IPS-NIHi11 (cell line): ENCODE measurements at places on chromosomes 11 and 22.

DNA sequence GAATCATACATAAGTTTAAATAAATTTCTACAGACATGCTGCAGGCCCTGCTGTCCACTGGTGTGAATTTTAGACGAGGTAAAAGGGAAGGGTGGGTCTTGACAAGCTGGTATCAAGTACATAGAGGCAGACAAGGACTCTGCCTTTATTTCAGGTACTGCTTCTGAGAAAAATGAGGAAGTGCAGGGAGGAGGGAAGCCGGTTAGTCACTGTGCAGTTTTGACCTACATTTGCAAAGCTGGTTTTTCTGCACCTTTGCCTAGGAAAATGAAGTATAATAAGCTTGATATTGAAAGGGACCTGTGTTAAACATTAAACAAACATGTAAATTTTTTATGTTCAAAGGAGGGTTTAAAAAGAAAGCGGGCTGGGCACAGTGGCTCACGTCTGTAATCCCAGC, 24.6 kb downstream of the TMEM45B start:
- DNase-seq: no peak

GRCh38 chr11:117058761-117059261, 39.4 kb downstream of the SIK3 start:
- DNase-seq: peak; percentile 28

DNA sequence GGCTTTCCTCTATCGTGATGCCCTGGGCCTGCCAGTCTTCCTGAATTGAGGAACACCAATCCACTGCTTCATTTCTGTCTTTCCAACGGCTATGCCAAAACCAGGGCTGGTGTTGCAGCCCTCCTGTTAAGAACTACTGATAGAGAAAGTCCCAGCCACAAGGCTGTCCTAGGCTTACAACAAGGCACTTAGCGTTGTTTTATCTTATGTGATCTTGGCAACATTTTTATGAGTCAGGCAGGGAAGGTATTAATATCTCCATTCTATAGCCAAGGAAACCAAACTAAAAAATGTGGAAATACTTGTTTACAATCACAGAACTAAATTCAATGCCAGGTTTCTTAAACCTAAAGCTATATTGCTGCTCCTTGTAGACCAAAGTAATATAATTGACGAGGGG, 89.9 kb upstream of the AMOTL1 start:
- no peak for DNase-seq

DNA sequence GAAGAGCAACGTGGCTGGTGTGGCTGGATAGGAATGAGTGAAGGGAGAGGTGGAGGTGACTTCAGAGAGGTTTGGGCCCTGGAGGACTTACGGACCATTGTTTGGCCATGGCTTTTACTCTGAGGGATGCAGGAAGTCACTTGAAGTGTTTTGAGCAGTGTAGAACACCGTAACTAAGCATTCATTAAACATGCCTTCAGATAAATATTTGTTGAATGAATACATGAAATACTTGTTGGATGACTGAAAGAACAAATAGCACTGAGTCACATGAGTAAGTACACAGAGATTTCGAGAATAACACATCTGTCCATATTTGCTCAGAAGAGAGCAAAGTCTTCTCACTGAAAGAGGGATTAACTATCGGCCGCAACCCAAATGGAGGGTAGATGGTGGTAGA, 182.7 kb upstream of the SNX19 start:
- DNase-seq: no peak

DNA sequence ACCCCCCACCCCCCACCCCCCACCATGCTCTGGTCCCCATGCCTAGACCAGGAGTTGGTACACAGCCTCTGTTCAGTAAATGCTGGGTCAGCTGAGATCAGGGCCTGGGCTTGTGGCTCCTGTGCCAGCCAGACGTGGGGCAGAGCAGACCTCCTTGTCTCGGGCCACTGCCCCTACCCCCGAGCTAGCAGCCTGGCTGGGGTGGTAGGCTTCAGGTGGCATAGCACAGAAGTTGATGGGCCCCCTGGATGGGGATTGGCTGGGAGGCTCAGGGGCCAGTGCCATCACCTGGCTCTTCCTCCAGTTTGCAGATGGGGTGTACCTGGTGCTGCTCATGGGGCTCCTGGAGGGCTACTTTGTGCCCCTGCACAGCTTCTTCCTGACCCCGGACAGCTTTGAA, 139.9 kb downstream of the PARVA start:
- DNase-seq: no peak

GRCh38 chr11:45412051-45412471, 125.9 kb upstream of the SYT13 start:
- DNase-seq: no peak

GRCh38 chr22:40323681-40324171, 22.6 kb upstream of the ADSL start:
- no peak for DNase-seq

GRCh38 chr11:45345491-45345890, 59.4 kb upstream of the SYT13 start:
- no peak for DNase-seq

GRCh38 chr11:73830261-73830660, 42.6 kb downstream of the MRPL48 start:
- DNase-seq: no peak

- no peak for DNase-seq
These were observed 49.3 kb upstream of the WNT7B start for GRCh38 chr22:46025973-46026898.

DNA sequence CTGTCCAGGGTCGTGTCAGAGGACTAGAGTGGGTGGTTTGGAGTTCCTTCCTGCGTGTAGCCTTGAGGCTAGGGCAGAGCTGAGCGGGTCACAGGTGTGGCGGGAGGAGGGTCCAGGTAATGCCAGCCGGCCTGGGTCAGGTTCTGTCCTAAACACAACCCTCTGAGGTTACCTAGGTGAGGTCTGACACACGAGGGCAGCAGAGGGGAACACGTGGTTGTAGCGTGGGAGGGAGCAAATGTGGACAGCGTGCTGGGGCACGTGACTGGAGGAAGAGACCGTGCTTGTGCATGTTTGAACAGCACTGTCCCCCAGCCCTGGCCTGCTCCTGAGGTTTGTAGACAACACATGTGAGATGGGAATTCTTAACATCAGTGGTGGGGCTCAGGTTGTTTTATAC, 13.1 kb downstream of the MOV10L1 start:
- peak; percentile 62 for DNase-seq

DNA sequence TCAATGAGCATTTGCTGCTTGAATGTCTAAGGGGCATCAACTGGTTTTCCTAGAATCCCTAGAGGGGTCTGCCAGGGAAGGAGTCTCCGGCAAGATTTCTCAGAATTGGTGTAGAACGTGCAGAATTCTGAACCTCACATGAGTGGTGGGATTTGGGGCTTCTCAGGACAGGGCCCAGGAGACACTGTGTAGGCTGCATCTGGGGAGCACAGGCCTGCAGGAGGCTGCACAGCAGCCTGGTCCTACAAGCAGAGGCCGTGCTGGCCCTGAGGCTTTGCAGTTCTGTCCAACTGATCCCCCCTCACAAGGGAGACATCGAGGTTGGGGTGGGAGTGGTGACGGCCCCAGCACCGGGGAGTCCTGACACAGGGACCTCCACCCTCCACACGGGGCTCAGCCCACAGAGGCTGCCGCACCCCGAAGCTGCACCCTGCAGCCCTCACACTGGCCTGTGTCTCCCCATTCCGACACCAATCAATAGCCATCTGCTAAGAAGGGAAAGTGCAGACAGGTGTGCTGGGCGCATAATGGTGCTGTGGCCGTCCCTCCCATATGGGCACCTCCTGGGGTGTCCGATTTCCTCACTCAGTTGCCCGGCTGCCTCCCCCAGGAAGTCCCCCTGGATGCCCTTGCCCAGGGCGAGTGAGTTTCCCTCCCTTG, 688.1 kb downstream of the BRD1 start:
- DNase-seq: no peak

- peak; percentile 60 for DNase-seq
These were observed 83.6 kb upstream of the NCAM1 start for GRCh38 chr11:112877581-112877980.

- no peak for DNase-seq
These were observed 52.5 kb upstream of the SUSD2 start for GRCh38 chr22:24128631-24129262.

DNA sequence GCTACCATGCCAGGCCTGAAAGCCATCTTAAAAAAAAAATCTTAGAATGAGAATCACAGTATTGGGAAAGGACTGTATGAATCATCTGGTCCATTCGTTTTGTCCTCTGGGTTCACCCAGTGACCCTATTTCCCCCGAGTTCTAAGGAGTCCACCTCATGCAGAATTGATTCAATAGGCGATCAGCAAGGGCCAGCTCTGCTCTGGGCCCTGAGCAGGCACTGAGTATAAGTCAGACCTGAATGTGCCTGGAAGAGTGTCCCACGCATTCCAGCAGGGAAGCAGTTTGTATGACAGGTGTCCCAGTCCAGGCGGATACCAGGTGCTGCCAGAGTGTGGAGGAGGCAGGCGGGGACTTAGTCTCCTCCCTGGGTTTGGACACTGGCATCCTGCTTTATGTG, 883 bp upstream of the HMOX1 start:
- DNase-seq: no peak

DNA sequence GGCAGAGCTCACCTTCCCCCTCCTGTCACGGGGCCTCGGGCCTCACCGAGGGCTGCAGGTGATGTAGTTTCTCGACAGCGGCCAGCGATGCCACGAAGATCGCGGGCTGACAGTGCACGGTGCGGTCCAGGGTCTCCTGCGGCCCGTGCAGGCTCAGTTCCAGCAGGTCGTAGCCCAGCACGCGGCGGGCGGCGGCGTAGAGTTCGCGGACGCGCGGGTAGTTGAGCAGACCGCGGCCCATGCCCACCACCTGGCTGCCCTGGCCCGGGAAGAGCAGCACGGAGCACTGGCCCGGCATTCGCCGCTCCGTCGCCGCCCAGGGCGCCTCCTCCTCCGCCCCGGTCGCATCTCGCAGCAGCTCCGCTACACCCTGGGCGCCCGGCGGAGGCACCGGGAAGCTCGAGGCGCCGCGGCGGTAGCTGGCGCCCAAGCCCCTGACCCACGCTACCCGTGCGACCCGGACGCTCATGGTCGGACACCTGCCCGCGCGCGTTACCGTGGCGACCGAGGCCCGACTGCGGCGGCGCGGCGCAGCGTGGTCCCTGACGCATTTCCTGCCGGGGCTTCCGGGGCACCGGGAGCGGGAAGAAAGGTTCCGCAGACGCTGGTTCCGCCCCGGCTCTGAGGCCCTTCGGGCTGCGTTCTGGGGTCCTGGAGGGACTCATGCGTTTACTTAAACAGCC, at the start of gene MCAT:
TSS of gene MCAT (minus strand) at position 519 of the 683 bp plus-strand sequence. CDS start at position 469, 50 bp downstream.
- DNase-seq: peak; percentile 95

DNA sequence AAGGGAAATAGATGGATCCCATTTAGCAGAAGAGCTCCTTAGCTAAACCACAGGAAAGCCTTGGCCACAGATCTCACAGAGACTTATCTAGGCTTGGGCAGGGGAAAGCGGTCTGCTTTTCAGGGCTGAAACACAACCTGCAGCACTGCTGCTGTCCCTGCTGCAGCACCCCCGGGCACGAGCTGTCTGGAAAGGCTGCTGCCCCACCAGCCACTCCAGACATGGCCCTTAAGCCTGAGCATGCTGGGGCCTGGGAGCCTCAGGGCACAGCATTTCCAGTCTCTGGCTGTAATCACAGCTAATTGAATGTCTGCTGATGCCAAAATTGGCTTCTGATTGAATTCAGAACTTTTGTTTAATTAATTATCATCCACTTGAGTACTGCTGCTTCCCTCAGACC, 115.0 kb downstream of the TMPRSS5 start:
- DNase-seq: no peak

DNA sequence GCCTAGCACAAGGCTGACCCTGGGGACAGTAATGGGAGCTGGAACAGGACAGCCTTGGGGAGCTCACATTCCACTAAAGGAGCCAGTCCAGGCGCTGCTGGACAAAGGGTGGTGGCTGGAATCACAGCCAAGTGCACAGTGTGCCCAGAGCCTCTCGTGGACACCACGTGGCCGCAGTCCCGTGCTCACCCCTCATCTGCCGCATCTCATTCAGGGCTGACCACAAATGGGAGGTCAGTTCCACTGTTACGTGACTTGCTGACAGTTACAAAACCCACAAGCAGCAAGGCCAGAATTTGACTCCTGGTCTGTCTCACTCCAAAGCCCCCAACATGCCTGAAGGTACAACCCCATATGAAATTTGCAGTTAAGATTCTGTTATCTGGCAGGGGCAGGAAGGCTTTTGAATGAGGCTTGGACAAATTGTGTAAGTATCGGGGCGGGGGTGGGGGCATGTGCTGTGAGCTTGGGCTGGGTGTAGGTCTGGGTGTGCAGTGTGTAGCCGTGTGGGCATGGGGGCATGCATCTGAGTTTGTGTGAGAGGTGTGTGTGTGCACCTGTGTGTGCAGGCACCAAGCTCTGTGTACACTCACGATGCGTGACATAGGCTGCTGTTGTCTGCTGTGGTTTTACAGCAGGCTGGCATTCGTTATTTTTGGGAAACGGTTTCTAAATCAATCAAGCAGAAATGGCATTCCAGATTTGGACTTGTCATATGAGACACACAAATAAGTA, 301.7 kb downstream of the BRD1 start:
- DNase-seq: no peak

DNA sequence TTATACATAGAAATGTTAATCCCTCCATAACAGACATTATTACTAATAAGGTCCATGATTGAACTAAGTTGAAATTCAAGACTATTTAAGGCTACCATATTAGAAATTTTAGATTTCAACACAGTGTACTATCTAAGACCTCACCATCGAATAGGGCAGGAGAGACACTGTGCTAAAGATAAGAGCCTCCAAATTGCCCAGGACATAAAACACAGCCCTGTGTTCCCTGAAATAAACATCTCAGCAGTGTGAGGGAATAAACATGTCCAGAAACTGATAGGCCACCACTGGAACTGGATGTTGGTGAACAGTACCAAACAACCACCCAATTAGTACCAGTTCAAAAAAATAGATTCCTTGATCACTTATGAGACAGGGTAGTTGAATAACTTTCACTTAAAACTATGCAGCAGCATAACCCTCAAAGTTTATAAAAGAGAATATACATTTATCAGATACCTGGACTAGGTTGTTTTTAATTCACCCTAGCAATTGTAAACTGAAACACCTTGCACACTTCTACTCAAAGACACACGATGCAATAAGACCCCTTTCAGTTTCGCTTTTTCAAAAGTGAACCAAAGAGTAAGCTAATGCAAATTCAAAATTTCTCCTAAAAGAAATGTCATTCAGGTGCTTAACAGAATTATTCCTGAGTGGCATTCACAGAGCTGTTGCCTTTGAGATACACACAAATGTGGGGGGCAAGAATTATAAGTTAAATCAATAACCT, 34.3 kb downstream of the USP28 start:
- no peak for DNase-seq

DNA sequence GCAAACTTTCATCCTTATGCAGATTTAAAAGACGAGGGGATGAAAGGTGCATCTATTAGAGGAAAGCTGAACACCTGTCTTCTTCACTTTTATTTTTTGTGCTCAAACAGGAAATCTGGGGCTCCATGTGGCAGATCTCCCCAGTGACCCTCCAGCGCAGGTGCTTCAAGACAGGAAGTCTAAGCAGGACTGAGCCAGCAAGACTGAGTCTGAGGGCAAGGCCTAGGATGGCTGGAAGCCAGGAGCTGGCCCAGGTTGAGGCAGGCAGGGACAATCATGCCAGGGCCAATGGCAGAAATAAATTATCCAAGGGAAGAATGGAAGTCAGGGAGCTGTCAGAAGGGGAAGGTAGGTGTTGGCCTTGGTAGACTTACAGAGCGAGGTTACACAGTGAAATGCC, 101.1 kb upstream of the SPON1 start:
- DNase-seq: no peak

- DNase-seq: no peak
These were observed 8.9 kb downstream of the TOM1 start for GRCh38 chr22:35308480-35309021.
